ENCODE measurements at places on chromosomes 7 and 10. TPM values are rescaled to one million over a fixed set of nuclear protein-coding genes. Genes with fewer than 3 reads are reported as not detected.

Gene RET
- total RNA-seq = 1.8 TPM

DNA sequence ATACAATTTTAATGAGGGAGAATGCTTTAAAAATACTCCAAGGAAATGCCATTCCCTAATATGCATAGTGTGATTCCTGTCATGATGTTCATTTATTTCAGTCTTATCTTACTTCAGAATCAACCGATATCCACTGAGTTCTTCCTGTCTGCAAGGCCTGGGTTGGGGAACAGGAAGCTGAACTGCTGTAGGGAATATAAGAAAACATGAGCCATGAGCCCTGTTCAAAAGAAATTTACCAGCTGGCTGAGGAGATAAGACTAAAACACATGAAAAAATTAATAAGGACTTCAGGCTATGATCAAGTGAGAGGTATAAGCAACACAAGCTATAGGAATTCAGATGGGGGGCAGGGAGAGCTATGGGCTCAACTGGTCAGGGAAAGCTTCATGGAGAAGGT is 184.7 kb downstream of the PLPP4 start:
- no peak for DNase-seq

DNA sequence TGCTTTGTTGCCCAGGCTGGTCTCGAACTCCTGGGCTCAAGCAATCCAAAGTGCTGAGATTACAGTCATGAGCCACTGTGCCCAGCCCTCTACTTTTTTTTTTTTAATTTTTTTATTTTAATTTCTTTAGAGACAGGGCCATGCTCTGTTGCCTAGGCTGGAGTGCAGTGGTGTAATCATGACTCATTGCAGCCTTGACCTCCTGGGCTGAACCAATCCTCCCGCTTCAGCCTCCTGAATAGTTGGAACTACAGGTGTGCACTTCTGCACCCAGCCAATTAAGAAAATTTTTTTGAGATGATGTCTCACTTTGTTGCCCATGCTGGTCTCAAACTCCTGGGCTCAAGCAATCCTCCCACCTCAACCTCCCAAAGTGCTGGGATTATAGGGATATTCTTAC is 528.6 kb downstream of the GATA3 start:
- no peak for DNase-seq

Gene WNT2
- 1.5 TPM for total RNA-seq

- no peak for DNase-seq
Measured at GRCh38 chr7:42035210-42035609, 201.8 kb downstream of the GLI3 start.

Gene ECD
- 39.3 TPM for total RNA-seq

DNA sequence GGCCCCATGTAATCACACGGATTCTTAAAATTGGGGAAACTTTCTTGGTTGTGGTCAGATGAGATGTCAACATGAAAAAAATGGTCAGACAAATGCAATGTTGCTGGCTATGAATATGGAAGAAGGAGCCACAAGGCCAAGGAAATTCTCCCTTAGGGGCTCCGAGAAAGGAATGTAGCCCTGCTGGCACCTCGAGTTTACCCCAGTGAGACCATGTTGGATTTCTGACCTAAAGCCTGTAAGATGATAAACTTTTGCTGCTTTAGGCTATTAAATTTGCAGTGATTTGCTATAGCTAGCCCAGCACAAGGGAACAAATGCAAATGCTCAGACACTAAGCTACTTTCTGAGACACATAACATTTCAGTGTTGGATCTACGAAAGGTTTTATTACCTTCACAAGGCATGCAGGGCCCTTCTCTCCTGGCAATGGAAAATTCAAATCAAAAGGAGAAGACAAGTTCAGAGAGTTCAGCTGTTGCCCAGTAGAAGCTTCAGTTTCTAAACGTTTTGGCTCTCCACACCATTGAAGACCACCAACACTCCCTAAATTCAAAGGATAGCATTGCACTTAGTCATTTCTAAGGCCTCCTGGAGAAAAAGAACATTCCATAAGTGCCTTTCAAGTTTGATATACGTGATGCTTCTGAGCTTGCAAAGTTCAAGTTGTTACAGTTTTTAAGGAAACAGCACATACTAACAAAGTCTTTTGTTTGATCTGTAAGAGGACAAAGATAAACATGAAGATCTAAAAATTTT is 23.4 kb downstream of the MCMBP start:
- no peak for DNase-seq

- peak; percentile 64 for DNase-seq
Measured at GRCh38 chr7:2248984-2249694, 7.1 kb downstream of the NUDT1 start.

DNA sequence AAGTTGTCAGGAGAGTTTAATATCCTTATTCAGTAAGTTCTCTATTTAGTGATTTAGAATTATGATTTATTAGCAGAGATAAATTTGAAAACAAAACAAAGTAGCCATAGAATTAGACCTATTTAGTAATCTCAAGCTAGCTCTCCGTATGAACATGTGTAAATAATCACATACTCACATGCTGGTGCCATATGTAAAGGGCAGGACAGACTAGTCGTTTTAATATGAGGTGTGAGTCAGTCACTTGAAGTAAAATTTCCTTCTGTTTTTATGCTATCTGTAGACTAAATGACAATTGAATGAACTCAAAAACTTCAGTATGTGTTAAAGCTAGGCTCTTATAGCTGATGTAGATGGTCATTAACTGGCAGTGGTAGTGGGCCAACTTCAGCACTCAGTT is 67.1 kb downstream of the WAC start:
- no peak for DNase-seq

Gene GSAP
- 35.7 TPM for total RNA-seq
